ENCODE measurements at places on chromosomes 11 and 22. TPM values are rescaled to one million over a fixed set of nuclear protein-coding genes. Genes with fewer than 3 reads are reported as not detected.

DNA sequence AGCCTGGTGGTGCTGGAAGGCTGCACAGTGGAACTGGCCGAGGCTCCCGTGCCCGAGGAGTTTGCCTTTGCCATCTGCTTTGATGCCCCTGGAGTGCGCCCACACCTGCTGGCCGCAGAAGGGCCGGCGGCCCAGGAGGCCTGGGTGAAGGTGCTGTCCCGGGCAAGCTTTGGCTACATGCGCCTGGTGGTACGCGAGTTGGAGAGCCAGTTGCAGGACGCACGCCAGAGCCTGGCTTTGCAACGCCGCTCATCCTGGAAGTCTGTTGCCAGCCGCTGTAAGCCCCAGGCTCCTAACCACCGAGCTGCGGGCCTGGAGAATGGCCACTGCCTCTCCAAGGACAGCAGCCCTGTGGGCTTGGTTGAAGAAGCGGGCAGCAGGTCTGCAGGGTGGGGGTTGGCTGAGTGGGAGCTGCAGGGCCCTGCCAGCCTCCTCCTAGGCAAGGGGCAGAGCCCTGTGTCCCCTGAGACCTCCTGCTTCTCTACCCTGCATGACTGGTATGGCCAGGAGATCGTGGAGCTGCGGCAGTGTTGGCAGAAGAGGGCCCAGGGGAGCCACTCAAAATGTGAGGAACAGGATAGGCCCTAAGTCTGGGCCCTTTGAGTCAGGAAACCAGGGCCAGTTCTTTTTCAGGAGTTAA is 1.9 kb upstream of the SMDT1 start:
- DNase-seq, result no peak

DNA sequence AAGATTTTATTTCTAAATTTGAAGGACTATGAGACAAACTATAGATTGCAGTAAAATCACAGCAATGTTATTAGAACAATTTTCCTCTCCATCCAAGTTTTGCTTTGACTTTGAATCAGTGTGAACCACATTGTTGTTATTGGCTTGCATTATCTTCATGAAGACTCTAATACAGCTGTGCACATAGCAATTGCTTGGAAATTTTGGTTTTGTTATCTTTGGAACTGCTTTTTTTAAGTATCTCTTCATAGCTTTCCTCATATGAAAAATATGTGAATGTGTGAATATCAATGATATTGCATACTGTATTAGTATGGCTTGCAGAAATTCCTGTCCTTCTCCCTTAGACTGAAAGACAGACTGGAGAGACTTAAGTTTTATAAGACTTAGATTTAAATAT is 666.6 kb downstream of the LUZP2 start:
- no peak for DNase-seq

SYT7 gene
- total RNA-seq, result not detected

ZDHHC5 gene
- total RNA-seq, result 83.9 TPM

DNA sequence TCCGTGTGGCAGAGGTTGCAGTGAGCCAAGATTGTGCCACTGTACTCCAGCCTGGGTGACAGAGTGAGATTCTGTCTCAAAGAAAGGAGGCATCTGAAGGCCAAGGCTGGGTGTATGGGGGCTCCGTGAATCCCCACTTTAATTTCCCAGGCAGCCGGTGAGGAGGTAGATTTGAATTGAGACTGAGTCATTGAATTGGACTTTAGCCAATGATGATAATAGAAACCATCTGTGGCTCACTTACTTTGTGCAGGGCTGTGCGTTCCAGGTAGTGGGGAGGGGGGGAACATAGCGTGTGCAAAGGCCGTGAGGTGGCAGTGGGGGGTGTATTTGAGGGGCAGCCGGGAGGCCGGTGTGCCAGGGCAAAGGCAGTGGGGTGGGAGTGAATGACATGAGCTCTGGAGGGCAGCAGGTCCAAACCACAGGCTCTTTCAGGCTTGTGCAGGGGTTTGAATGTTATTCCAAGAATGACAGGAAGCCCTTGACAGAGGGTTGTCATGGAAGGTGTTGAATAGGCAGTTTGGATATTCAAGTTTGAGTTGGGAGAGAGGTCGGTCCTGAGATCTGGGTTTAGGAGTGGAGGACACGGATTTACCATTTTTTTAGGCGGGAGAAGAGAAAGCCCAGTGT is 6.1 kb downstream of the ARHGAP8 start:
- no peak for DNase-seq

THY1 gene
- total RNA-seq, result 0.40 TPM

PNPLA3 gene
- total RNA-seq, result not detected

GRCh38 chr22:48432781-48433518 is 1394.7 kb downstream of the BRD1 start:
- DNase-seq, result no peak
